ENCODE measurements at places on chromosomes 2 and 18.

DNA sequence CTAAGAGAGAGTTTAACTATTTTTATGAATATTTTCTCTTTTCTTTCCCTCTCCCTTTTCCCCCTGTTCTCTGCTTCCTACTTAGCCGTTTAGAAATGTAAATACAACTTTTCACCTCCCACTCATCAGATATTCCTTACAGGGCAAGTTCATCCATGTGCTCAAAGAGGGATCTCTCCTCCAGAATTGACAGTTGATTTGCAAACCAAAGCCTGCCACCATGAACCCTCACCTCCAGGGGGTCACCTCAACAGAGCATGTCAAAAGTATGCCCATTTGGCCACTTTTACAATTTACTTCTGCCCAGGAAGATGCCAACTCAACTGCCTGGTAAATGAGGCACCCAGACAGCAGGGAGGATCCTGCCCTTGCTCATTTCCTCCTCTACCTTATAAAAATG lies 149.2 kb upstream of the GYPC start:
- DNase-seq = no peak

DNA sequence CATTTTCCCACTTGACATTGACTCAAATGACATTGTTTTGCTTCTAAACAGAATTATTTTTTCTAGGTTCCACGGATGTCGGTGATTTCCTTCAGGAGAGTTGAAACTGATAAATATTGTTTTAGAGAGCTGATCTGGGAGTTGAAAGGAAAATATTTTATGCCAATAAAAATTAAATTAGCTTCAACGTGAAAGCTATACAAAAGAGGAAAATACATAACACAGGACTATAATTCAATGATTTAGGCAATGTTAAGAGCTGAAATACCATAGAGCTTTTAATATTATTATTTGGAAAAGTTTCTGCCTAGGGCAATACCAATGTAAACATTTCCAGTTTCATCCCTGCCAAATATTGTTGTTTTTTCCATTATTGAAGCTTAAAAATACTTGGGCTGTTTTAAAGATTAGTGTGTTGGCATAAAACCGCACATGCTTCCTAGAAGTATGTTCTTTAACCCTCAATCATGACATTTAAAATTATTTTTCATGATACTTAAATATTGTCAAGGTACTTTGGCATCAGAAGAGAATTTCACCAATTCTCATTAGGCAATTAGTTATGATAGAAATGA lies 18.6 kb upstream of the PDE1A start:
- DNase-seq = no peak

- no peak for DNase-seq
Measured at GRCh38 chr2:241052677-241053360, 49.3 kb downstream of the MTERF4 start.

GRCh38 chr2:136653861-136654260 lies 111.5 kb upstream of the THSD7B start:
- no peak for DNase-seq

GRCh38 chr2:34936089-34936488 lies 1337.0 kb upstream of the FAM98A start:
- DNase-seq = no peak

GRCh38 chr2:60391649-60392375 lies 161.6 kb downstream of the BCL11A start:
- no peak for DNase-seq

- DNase-seq = no peak
Measured at GRCh38 chr2:232465061-232465460, 9.1 kb downstream of the ALPI start.

GRCh38 chr18:13323186-13323585 lies 104.6 kb downstream of the LDLRAD4 start:
- no peak for DNase-seq

DNA sequence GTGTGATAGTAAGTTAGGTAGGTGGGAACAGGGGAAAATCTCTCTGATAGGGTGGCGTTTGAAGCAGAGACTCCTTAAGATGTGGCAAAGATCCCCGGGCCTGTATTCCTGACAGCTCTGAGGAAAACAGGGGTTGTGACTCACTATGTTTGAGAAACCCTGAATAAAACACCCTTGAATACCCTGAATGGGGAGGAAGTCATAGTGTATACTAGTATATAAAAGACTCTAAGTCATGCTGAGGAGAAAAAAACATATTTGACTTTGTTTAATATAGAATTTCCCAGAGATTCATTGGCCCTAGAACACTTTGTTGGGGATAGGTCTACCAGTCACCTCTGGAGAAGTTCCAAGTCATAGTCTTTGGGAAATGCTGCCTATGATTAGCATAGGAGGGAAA lies 590.9 kb downstream of the IRS1 start:
- DNase-seq = no peak

- DNase-seq = no peak
Measured at GRCh38 chr18:14053661-14054060, 78.6 kb downstream of the ZNF519 start.

DNA sequence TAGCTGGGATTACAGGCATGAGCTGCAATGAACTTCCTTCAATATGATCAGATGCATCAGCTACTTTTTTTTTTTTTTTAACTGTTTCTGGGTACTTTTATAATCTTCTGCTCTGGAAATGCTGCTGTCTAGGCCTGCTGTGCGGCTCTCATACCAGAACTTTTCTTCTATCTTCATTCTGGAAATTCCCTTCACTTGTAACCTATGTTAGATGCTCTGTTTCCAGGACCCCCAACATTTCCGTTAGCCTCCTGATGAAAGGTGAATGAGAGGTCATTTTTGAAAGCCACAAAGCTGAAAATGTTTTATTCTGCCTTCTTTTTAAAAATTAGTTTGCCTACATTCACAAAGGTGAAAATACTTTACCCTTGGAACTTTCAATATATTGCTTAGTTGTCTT lies 8.6 kb downstream of the AGFG1 start:
- no peak for DNase-seq

DNA sequence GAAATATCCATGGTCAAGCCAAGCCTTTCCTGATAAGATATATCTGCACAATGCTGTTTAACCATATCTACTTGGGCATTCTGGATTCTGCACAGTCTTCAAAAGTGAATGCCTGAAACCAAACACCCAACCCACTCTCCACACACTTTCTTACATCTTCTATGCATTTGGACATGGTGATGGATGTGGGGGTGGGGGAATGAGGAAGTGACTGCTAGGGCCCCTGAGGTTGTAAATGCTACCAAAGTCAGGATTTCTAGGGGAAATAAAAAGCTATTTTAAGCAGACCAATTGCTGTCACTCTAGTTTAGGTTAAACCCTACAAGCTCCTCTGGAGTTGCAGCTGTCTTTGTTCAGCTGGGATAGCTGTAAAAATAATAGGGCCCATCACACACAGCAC lies 26.7 kb upstream of the TGFA start:
- no peak for DNase-seq

GRCh38 chr2:18940184-18940583 lies 350.8 kb upstream of the NT5C1B start:
- DNase-seq = no peak

GRCh38 chr2:22934747-22935146 lies 450.2 kb upstream of the KLHL29 start:
- no peak for DNase-seq

DNA sequence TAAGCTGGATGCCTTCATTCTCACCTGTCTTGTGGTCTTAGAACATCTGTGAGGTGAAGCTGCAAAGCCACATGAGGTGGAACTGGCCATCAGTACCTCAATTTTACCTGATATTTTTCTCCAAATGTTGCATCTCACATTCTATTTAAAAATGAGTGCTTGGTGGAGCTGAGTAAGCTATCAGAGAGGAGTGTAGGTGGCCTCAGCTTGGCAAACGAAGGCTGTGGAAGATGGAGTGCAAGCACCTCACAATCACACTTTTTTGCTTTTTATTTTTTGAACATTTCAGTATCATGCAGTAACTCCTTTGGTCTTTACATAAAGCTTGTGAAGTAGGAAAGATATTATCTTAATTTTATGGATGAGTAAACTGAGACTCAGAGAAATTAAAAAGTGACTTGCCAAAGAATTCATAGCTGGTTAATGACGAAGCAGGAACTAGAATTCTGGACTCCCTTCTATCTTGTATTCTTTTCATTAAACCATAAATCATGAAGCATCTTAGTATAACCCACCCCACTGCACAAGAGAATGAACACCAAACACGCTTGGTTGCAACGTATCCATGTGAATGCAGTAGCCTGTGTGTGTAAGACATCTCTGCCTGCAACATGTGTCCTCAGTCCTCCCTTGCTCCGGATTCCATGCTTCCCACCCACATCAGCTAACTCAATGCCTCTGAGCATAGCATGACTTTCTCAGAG lies 27.2 kb downstream of the C2orf49 start:
- DNase-seq = no peak

- no peak for DNase-seq
Measured at GRCh38 chr2:109537565-109538222, 76.1 kb downstream of the SEPTIN10 start.

Measured in activated naive CD4-positive, alpha-beta T cell treated with Interleukin-2 at 50 U/mL for 16 hours (primary cell).